ENCODE measurements at places on chromosomes 5 and 9.

DNA sequence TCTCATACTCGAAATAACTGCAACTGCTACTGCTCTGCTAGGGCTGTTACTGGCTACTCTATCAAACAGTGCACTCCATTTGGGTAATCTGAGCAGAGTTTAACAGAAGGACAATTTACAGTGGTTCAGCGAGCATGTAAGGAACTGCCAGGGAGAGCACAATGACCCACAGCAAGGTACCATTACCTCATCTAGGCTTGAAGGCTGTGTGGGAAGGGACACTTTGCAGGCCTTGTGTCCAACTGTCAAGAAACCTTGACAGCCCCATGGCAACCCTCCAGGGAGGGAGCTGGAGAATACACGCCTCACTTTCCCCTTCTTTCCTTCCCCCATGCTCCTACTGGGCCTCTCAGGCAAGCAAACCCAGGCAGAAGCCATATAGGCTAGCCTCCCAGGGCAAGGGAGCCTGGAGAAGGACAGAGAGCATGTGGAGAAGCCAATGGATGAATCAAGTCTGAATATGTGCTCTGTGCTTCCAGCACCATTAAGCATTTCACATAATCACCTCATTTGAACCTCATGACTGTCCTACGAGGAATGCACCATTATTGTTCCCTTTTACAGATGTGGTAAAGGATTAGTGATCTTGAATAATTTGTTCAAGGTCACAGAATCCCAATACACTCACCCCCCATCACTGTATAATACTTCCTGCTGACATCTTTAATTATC, 49.9 kb upstream of the JAK2 start:
- DNase-seq = no peak

GRCh38 chr5:110150199-110150598, 460.5 kb downstream of the MAN2A1 start:
- no peak for DNase-seq

- no peak for DNase-seq
These were observed 287.2 kb downstream of the CAAP1 start for GRCh38 chr9:26605367-26605766.

DNA sequence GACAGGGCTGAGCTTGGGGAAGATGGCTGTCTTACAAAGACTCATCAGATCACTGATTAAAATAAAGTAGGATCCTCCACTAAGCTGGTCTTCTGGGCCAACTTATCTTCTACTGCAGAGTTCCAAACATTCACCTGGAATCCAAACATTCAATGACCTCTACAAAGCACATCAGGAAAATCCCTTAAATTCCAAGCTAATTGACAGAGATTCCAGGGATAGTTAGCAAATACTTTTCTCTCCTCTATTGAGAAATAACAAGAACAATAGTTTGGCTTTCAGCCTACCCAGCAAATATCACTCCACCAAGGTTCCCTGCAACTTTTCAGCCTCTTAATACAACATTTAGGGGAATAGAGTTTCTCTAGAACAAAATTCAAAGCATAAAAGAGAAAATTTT, 140.6 kb upstream of the LIFR start:
- no peak for DNase-seq

DNA sequence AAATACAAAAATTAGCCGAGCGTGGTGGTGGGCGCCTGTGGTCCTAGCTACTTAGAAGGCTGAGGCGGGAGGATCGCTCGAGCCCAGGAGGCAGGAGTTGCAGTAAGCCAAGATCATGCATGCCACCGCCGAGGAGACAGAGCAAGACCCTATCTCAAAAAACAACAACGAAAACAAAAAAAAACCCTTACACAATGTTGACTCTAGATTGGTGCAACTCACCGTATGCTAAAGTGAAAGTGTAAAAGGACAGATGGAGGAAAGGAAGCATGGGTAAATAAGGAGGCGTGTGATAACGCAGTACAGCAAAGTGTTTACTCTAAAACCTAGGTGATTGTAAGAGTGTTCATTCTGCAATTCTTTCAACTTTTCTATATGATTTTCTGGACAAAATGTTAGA, 15.9 kb upstream of the RUFY1 start:
- DNase-seq = no peak

DNA sequence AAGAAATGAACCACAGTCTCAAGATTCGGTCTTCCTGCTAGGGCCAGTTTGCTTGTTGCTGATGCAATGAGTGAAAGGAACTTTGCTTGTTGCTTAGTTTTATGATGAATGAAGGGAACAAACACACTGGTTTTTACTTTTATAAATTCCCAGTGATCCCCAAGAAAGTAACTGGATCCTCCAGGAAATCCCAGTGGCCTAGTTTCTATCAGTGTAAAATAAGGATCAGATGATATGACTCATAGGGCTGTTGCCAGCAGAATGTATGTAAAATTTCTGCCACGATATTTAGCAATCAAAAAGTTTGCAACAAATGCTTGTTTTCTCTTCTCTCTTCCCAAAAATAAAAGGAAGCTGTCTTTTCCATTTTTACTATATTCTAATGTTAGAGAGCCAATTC, 160.1 kb upstream of the CDKN2B start:
- no peak for DNase-seq

GRCh38 chr5:56077796-56078233, 83.1 kb upstream of the IL6ST start:
- no peak for DNase-seq

- no peak for DNase-seq
These were observed 182.5 kb downstream of the NTRK2 start for GRCh38 chr9:84851935-84852585.

- no peak for DNase-seq
These were observed 56.9 kb upstream of the TBC1D2 start for GRCh38 chr9:98312365-98312764.

GRCh38 chr5:40270274-40270845, 409.4 kb upstream of the PTGER4 start:
- no peak for DNase-seq

GRCh38 chr5:133781436-133782225, 169.3 kb upstream of the FSTL4 start:
- no peak for DNase-seq

- DNase-seq = no peak
These were observed 971.3 kb upstream of the CDH18 start for GRCh38 chr5:20959347-20959746.

- DNase-seq = no peak
These were observed 3.5 kb downstream of the NXNL2 start for GRCh38 chr9:88538311-88539085.

DNA sequence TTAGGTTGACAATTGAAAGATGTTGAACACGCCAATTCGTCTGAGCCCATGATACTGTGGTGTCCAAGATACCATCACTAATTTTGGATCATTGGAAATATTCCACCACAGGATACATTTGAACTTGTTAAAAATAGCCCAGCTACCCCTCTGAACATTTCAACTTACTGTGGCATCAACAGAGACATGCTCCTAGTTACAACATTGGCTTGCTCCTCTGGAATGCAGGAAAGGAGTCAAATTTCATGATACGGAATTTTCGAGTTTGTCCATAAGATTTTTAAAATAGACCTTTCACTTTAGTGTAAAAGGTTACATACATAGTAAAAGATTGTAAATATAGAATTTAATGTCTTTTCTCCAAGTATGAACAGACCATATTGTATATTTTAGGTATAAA, 12.8 kb downstream of the SEMA5A start:
- no peak for DNase-seq

- no peak for DNase-seq
These were observed 246.5 kb downstream of the DMRTA1 start for GRCh38 chr9:22693156-22693555.

GRCh38 chr5:18800293-18801025, 1166.2 kb downstream of the TAF11L14 start:
- DNase-seq = no peak

- DNase-seq = no peak
These were observed 59.0 kb upstream of the BARX1 start for GRCh38 chr9:94014066-94014654.

- DNase-seq = no peak
These were observed 9.5 kb downstream of the OTP start for GRCh38 chr5:77628840-77629508.

DNA sequence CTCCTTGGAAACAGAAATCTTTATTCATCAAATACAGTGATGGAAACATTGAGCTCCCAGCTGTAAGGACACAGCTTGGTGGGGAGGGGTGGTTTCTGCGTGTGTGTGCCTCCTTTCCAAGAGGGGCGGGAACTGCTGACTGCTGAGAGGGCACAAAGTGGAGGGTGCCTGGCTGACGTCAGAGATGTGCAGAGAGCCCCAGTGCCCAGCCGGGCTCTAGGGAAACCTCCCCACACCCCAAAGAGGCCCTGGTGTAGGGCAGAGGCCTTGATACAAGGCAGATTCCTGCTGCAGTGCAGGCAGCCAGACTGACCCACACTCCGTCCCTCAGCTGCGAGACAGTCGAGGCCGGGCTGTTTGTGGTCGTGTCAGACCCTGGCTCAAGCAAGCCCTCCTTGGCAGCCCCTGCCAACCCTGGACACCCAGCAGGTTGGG, 191.0 kb downstream of the CACNA1B start:
- DNase-seq = no peak

DNA sequence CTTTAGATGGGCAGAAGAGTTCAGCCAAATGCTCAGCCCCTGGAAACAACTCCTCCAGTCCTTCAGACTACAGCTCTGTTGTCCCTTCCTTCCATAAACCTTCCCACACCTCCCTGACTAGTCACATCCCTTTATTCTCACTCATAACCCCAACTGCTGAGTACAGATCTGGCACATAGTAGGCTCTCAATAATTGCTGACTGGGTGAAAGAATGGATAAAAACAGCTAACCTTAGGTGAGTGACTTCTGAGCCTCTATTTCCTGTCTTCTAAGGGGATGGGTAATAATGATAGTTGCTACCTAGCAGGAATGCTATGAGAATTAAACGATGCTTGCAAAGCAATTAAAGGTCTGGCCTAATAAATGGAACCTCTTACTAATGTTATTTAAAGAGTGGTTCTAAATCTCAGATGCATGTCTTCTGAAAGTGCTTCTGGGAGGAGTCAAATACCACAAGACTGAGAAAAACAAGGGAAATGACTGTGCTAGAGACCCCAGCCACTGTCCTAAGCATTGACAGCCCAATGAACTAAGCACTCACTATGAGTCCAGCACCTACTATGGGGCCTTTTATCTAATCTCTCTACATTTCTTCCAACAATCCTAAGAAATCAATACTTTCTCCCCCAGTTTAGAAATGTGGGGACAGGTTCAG, 2.5 kb upstream of the NR6A1 start:
- DNase-seq = no peak

DNA sequence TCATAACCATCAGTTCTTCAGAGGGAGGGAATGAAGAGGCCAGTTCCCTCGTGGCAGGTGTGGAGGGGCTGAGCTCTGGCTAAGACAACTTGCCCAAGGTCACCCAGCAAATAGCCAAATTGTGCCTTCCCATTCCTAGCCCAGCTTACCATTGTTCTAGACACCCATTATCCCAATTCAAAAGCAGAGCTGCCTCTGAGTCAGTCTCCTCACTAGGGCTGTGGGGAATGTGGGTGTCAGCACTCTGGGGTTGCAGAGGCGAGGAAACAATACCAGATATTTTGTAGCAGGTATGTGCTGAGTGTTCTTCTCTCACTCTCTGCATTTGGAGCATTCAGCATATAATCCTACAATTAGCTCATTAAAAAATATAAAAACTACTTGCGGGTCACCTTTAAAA, 270.8 kb downstream of the PSAT1 start:
- no peak for DNase-seq

DNA sequence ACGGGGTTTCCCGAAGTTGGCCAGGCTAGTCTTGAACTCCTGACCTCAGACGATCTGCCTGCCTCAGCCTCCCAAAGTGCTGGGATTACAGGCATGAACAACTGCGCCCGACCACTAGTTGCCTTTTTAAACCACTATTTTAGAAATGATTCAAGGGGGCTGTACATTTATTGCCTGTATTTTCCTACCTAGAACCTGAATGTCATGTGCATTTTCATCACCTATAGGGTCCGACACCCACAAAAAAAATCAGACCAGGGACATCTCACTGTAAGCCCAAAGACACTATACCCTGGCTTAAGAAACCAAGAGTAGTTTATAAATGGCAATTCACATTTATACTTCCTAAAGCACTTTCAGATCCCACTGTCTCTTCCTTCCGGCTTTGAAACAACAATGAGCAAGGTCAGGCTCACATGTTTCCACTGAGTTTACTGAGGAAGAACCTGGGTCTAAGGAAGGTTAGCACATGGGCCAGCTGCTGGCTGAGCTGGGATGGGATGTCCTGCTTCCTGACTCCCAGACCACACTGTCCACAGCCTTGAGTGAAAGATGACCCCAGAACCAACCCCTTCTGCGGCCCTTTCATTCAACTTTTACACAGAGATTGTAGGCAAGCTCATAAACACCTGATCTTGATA, 87.3 kb downstream of the SERINC5 start:
- no peak for DNase-seq

- DNase-seq = no peak
These were observed 364.4 kb upstream of the KIF2A start for GRCh38 chr5:61941637-61942036.

- DNase-seq = no peak
These were observed 11.2 kb upstream of the TBC1D9B start for GRCh38 chr5:179918742-179919486.

DNA sequence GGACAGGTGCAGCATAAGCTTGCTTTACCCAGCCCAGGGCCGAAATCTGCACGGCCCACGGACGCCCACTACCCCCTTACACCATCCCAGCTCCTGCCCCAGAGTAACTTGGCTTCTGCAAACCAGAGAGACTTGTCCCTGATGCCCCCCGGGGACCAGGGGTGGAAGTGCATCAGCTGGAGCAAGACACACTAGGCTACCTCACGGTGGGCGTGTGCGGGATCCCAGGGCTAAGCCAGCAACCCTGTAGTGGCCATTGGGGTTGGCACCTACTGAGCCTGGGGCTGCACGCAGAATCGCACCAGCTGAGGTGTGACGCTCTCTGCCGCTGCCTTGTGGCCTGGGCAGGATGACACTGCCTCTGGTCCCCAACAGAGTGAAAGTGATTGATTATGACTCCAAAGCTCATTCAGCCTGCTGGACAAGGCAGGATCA, 6.1 kb upstream of the ZNF79 start:
- DNase-seq = no peak

DNA sequence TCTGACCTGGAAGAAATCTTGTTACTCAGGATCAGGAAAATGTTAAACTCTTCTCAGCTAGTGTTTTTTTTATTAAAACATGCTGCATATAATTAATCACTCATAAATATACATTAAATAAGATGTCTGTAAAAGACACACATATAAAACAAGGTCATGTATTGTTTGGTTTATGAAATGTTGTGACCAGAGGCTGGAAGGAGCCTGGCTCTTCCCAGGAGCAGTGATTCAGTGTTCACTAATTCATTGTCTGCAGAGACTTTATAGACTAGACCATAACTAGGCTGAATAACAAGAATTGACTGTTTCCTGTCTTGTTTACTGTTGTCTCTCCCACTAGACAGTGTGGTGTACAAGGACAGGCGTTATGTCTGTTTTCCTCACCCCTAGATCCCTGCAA, 49.1 kb upstream of the ANKRD55 start:
- DNase-seq = no peak

DNA sequence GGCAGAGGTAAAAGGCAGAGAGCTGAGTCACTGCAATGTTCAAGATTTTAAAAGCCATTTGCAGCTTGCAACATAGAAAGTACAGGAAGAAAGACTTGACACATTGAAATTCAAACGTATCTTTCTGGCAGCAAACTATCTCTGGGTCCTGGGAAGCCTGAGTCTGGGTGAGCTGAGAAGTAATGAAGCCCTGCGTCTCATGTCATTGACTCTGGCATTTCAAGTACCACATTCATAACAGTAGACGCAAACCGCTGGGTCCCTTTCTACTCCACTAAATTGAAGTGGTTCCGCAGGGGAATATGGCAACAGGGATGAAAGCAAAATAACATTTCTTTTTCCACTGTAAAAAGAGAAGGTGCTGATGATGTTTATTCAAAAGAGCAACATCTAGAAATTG, 694.3 kb downstream of the BRINP1 start:
- DNase-seq = no peak

Measured in activated CD4-positive, CD25-positive, alpha-beta regulatory T cell (primary cell).